Chondrocyte (in vitro differentiated cells): ENCODE measurements at places on chromosomes 7 and 10. TPM values are rescaled to one million over a fixed set of nuclear protein-coding genes. Genes with fewer than 3 reads are reported as not detected.

- H3K36me3 ChIP-seq: no peaks in the 10 kb centered on the region
- H3K27me3 ChIP-seq: peaks cover 80% of the 10 kb centered on the region
- H3K27ac ChIP-seq: no peak overlapping the region
- no peak for DNase-seq
- no peak overlapping the region for H3K4me3 ChIP-seq
Measured at GRCh38 chr10:49394933-49395740, 752 bp downstream of the DRGX start.

DNA sequence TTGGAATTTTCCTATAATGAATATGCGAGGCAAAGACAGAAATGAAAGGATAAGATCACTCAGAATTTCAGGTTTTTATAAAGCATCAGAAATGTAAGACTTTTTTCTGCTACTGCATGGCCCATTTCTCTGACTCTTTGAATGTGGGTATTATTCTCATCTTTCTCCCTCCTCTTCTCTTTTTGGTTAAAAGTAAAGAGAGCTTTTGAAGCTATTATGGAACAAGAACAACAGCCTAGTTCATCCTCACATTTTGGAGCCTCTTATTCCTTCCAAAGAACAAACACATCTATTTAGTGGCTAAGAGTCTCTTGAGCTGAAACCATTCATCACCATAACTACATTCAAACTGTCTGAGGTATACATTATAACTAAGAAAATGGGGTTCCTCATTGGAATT lies 19.4 kb upstream of the ATRNL1 start:
- no peak for DNase-seq
- H3K4me3 ChIP-seq: no peak overlapping the region
- no peaks in the 10 kb centered on the region for H3K27me3 ChIP-seq
- H3K36me3 ChIP-seq: no peaks in the 10 kb centered on the region

DNA sequence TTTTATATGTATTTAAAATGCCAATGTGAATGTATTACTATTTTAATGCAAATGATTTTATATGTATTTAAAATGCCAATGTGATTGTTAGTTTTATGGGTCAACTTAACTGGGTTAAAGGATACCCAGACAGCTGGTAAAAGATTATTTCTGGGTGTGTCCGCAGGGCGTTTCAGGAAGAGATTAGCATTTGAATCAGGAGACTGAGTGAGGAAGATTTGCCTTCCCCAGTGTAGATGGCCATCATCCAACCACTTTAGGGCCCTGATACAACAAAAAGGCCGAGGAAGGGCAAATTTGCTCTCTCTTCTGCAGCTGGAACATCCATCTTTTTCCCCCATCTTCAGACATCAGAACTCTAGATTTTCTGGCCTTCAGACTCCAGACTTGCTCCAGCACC lies 116.2 kb downstream of the BAMBI start:
- H3K4me3 ChIP-seq: no peak overlapping the region
- no peaks in the 10 kb centered on the region for H3K36me3 ChIP-seq
- no peaks in the 10 kb centered on the region for H3K27me3 ChIP-seq
- no peak for DNase-seq

- H3K4me3 ChIP-seq: no peak overlapping the region
- DNase-seq: no peak
Measured at GRCh38 chr7:2072042-2072441, 160.7 kb downstream of the MAD1L1 start.

GRCh38 chr10:112912410-112912928 lies 37.6 kb upstream of the TCF7L2 start:
- no peak overlapping the region for H3K27ac ChIP-seq
- H3K27me3 ChIP-seq: no peaks in the 10 kb centered on the region
- H3K4me3 ChIP-seq: no peak overlapping the region
- DNase-seq: no peak

DNA sequence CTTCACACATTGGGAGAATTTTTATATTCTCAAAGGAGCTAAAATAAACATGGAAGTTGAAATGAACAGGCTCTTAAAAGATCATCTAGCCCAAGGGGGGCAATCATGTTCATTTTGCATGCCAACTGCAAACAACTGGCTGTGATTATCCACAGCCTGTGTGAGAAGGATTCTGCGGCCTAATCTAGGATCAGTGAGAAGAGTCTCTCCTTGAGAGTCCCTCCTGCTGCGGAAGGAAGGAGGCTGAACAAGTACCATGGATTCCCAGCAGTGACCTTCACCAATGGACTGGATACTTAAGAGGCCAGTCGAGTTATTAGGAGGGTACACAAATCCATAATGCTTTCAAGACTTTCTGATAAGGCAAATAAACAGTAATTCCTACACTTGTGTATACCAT lies 76.7 kb downstream of the IGF2BP3 start:
- no peak for DNase-seq
- no peak overlapping the region for H3K27ac ChIP-seq
- peaks cover 65% of the 10 kb centered on the region for H3K4me1 ChIP-seq
- peaks cover 4% of the 10 kb centered on the region for H3K36me3 ChIP-seq
- H3K27me3 ChIP-seq: no peaks in the 10 kb centered on the region

GRCh38 chr7:155001756-155002410 lies 1.0 kb downstream of the PAXIP1 start:
- no peaks in the 10 kb centered on the region for H3K27me3 ChIP-seq
- H3K4me1 ChIP-seq: peaks cover 17% of the 10 kb centered on the region
- peak overlapping the region; percentile 65 for H3K4me3 ChIP-seq
- DNase-seq: no peak
- peak overlapping the region; percentile 8 for H3K27ac ChIP-seq

- H3K27ac ChIP-seq: no peak overlapping the region
- peaks cover 3% of the 10 kb centered on the region for H3K4me1 ChIP-seq
- H3K4me3 ChIP-seq: no peak overlapping the region
- DNase-seq: no peak
- H3K36me3 ChIP-seq: no peaks in the 10 kb centered on the region
Measured at GRCh38 chr7:31475368-31475767, 38.5 kb upstream of the ITPRID1 start.

GRCh38 chr10:50501924-50502452 lies 121.8 kb downstream of the SGMS1 start:
- no peak for DNase-seq
- no peaks in the 10 kb centered on the region for H3K27me3 ChIP-seq
- H3K36me3 ChIP-seq: no peaks in the 10 kb centered on the region
- H3K4me1 ChIP-seq: peaks cover 37% of the 10 kb centered on the region
- peak overlapping the region; percentile 8 for H3K27ac ChIP-seq
- H3K4me3 ChIP-seq: no peak overlapping the region

GRCh38 chr7:115133248-115133647 lies 211.4 kb downstream of the MDFIC start:
- H3K27me3 ChIP-seq: no peaks in the 10 kb centered on the region
- DNase-seq: no peak
- no peak overlapping the region for H3K27ac ChIP-seq

- H3K4me3 ChIP-seq: no peak overlapping the region
- H3K36me3 ChIP-seq: peaks cover 64% of the 10 kb centered on the region
Measured at GRCh38 chr7:134806197-134806596, 26.8 kb downstream of the CALD1 start.

- no peaks in the 10 kb centered on the region for H3K27me3 ChIP-seq
- no peaks in the 10 kb centered on the region for H3K36me3 ChIP-seq
- H3K4me3 ChIP-seq: no peak overlapping the region
- no peak overlapping the region for H3K27ac ChIP-seq
- H3K4me1 ChIP-seq: no peaks in the 10 kb centered on the region
Measured at GRCh38 chr10:32132357-32132946, 76.2 kb upstream of the KIF5B start.

DNA sequence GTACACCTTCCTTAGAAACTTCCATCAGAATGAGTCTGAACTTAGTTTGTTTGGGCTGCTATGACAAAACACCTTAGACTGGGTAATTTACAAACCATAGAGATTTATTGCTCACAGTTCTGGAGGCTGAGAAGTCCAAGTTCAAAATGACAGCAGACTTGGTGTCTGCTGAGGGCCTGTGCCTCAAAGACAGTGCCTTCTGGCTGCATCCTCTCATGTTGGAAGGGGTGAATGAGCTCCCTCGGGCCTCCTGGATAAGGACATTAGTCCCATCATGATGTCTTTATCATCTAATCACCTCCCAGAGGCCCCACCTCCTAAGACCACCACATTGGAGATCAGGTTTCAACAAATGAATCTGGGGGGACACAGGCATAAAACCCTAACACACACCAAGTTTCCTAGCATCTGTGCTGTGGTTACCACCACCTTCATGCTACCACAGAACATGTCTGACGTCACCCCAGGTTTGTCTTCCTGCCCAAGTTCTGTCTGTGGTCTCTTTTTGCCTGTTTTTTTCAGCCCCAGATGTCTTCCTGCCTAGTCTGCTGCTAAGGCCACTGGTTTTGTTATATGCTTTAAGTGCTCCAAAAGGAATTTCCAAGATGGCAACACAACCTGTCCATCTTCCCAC lies 150.9 kb upstream of the COBL start:
- no peak overlapping the region for H3K27ac ChIP-seq
- no peak for DNase-seq
- H3K4me1 ChIP-seq: no peaks in the 10 kb centered on the region
- peaks cover 19% of the 10 kb centered on the region for H3K27me3 ChIP-seq

The SPDYE2 gene
- total RNA-seq: not detected in 3 replicates

The TCAF2 gene
- 2.1 to 2.8 TPM (median 2.3 TPM) in 3 replicates for total RNA-seq

The TMUB1 gene
- 31.2 to 43.2 TPM (median 33.2 TPM) in 3 replicates for total RNA-seq

The AGK gene
- 22.1 to 26.6 TPM (median 23.6 TPM) in 3 replicates for total RNA-seq

The MSMB gene
- not detected in 3 replicates for total RNA-seq

The CALML3 gene
- not detected in 3 replicates for total RNA-seq

The SHLD2 gene
- total RNA-seq: 29.2 to 32.6 TPM (median 29.6 TPM) in 3 replicates
